ENCODE measurements at places on chromosomes 12 and 14.

DNA sequence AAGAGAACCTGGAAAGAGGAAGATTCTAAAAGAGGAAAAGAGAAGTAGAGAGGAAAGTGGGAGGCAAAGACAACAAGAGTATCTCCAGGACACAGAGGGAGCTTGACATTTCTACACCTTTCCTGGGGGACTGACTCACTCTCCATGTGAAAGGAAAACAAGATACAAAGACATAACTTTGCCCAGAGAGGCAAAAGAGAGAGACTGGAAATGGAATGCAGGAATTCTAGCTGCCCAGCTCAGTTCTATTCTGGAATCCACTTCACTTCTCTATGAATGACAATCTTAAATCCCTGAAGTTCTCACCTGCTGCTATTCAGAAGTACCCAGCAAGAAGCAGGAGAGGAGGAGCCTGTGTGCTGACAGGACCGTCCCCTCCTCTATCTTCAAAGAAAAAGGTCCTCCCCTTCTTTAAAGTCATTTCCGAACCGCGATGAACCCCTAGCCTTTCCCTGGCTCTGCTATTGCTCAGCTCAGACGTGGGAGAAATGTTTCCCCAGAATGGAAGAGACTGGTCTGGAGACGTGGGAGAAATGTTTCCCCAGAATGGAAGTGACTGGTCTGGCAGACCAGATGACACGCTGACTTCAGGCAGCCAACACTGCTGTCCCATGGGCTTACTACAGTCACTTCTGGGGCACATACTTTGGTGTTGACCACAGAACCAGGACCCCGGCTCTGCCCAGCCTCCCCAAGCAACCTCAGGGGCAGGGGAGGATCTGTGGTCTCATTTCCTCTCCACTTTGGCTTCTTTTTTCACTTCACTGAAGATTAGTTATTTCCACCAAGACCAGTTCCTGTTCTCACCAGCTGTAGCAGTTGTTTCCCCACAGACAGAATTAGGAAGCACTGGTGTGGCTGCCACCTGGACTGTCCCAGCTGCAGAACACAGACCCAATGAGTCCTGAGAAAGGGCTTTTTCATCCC lies 8.3 kb downstream of the FMNL3 start:
- peak; percentile 67 for DNase-seq

DNA sequence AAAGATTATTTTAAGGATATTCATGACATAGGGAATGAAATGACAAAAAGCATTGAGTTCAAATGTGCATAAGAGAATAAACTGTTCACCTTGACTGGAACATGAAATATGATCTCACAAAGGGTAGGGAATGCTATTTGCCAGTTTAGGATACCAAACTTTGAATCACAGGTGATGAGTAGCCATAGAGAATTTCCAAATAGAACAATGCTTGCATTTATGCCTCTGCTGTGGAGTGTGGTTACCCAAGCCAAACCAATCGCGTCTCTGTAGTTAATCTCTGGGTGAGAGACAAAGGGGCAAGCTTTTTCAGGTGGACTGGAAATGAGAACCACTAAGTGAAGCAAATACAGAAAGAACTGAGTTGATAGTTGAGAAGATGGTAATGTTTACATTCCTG lies 371.1 kb upstream of the RPL10L start:
- DNase-seq: no peak

GRCh38 chr14:89564286-89564957 lies 147.4 kb upstream of the FOXN3 start:
- peak; percentile 87 for DNase-seq

DNA sequence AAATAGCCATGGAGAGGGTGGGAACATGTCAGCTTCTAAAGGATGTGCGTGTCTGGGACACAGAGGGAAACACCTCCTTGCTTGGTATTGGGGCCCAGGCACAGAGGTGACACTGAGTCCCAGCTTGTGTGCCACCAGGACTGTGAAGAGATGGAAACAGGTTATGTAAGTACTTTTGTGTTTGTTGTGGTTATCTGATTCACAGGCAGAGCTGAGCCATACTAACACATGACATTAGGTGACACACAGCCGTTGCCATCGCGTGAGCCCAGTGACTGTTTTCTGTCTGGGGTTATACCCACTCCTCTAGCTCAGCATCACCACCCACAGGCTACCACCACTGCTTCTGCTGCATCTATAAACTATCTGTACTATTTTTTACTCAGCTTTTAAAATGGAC lies 12.1 kb upstream of the FLVCR2 start:
- no peak for DNase-seq

DNA sequence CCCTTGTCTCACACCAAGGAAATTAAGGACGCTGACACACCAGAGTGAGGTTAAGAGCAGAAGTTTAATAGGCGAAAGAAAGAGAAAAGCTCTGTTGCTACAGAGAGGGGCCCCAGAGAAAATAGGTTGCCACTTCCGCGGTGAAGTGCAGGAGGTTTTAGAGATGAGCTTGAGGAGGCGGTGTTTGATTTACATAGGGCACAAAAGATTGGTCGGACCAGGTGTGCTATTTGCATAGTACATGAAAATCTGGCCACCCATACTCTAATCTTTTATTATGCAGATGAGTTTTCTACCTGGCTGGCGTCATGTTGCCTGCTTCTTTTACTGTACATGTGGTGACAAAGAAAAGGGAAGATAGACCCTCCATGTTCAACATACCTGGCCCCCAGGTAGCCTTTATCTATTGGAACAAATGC lies 23.3 kb upstream of the MYF6 start:
- DNase-seq: no peak

- DNase-seq: no peak
Measured at GRCh38 chr12:89762498-89763170, 54.0 kb upstream of the ATP2B1 start.

DNA sequence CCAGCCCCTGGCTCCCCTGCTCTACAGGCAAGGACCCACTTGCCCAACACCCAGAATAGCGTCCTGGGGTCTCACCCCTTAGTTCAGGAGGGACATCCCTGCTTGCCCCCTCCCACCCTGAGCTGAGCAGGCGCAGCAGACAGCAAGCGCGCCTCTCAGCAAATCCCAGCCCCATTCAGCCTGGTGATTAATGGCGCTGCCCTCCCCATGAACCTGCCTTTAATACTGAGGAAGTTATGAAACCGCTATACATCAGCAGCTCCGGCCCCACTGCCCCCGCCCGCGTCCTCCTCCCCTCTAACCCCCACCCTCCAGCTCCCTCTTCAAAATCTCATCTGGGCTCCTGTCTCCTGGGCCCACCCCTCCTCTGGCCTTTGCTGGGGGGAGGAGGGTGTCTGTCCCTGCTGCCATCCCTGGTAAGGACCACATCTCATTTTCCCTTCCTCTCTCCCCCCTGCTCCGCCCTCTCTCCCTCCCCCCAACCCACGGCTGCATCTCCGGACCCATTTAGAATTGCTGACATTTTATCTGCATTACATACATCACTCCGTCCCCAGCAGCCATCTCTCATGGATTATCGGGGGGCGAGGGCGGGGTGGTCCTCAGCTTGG lies 7.1 kb upstream of the SMUG1 start:
- peak; percentile 91 for DNase-seq

DNA sequence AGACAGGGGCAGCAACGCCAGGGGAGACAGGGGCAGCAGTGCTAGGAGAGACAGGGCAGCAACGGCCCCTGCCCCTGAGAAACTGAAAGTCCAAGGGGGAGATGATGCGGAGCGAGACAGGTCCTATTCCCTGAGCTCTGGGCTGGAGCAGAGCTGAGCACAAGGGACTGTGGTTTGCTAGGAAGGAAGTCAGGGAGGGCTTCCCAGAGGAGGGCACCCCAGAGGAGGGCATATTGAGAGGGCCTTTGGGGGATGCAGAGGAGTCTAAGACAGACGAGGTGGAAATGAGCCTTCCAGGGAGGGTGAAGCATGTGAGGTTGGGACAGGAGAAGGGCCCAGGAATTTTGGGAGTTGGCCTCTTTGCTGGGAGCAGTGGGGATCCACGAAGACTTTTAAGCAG lies 52.1 kb upstream of the BEGAIN start:
- no peak for DNase-seq

- peak; percentile 80 for DNase-seq
Measured at GRCh38 chr14:20610002-20610765, 19.0 kb upstream of the RNASE12 start.

DNA sequence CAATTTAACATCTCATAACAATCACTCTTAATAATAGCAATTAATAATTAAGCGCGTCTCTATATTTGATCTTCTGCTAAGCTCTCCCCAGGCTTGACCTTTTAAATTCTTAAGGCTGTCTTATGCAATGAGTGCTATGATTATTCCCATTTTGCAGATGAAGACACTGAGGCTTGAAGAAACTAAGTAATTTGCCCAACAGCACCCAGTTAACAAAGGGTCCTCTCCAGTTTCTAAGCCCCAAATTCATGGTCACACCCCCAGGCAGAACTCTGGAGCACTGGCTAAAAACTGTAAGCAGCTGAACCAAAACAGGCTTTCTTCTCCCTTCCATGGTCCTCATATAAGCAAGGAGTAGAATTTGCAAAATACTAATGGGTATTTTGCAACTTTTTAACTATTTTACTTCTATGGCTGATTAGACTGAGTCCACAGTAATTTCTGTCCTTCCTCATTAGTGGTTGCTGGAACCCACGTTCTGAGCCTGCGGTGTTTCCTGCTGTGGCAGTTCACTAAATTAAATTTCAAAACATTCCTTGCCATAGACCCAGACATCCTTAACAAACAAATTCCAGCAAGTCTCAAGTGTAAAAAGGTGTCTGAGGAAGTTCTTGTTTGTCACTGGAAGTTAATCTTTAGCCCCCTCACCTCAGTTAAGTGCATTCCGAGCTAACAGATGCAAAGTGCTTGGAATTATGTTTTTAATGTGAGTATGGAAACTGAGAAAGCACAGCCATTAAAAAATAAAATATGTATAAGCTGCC lies 76.5 kb downstream of the TMEM132D start:
- no peak for DNase-seq

DNA sequence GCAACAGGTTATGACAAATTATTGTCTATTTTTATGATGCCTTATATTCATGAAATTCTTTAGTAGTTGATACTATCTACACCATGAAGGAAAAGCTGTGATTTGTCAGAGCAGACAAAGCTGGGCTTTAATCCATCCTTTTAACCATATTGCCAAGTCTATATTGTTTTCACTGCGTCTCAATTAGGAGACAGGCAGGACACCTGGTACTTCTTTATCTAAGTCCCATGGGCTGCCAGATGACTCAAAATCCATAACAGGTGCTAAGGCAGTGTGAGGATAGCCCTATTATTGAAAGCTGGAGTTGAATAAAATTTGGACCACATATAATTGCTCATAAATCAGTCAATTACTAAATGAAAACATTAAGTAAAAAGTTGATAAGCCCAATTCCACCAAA lies 22.6 kb downstream of the INSM2 start:
- DNase-seq: no peak

GRCh38 chr12:58064666-58065065 lies 123.3 kb downstream of the ATP23 start:
- DNase-seq: no peak

GRCh38 chr12:119019166-119019565 lies 37.8 kb downstream of the SRRM4 start:
- DNase-seq: no peak

DNA sequence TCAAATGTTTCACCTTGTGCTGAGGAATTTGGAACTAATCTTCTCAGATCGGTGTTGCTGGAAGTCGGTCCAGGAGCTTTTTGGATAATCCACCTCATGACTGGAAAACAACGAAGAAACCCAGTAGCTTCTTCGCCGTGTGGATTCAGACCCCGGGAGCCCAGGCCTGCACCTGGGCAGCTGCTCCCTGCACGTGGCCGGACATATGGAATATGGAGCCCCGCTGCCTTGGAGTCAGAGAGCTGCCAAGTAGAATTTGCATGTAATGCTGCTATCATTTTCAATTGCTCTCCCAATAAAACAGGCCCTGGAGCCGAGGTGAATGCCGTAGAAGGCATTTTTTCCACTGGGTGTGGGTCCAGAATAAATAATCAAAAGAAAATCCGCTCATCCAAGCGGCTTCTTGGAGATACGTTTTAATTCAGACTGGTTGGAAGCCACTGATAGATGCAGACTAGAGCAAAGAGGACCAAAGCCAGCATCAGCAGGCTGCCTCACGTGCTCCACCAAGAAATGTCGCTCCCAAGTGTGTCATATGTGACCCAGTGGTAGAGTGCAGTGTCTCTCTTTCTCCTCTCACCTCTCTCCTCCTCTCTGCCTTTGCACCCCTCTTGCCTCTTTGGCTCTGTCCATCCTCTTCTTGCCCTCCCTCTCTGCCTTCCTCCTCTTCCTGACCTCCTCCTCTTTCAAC lies 115.3 kb downstream of the ZNF664 start:
- no peak for DNase-seq

DNA sequence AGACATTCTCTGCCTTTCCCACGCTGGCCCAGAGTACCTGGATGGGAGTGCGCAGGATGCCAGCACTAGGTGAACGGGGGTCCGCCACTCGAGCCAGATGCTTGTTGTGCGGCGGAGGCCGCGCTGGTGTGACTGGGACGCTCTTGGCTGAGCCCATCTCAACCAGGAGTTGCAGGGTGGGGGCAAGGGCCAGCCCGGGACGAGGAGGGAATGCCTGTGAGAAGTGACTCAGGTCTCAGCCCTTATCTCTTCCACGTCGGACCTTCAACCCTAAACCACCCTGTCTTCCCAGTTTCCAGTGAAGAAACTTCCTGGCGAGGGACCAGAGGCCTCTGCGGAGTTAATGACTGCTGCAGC lies 312 bp downstream of the CDCA3 start:
- DNase-seq: peak; percentile 41

- DNase-seq: peak; percentile 99
Measured at GRCh38 chr14:69719501-69719951, 47.4 kb upstream of the SRSF5 start.

DNA sequence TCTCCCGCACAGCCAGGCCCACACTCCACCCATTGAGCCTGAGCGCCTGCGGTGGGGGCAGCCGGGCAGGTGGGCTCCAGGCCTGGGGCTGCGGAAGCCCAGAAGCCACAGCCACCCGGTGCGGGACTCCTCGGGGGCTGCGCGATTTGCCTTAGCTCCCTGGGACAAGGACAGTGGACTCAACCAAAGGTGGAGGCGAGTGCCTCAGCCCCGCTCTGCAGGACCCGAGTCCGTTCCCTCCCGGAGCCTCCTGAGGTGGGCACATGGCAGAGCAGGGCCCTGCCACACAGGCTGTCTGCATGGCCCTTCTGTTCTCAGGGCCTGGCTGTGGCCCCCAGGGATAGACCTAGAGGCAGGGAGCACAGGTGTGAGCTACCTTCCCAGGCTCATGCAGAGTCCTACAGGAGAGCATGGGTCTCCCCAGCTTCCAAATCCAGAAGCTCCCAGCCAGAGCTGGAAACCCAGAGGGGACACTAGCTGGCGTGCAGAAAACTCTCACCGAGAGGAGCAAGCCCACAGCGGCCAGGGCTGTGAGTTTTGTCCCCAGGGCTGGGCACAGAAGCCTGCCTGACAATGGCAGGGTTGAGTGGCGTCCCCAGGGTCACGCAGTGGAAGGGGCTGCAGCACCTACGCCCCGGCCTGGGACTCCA lies 22.2 kb upstream of the LRTM2 start:
- no peak for DNase-seq

DNA sequence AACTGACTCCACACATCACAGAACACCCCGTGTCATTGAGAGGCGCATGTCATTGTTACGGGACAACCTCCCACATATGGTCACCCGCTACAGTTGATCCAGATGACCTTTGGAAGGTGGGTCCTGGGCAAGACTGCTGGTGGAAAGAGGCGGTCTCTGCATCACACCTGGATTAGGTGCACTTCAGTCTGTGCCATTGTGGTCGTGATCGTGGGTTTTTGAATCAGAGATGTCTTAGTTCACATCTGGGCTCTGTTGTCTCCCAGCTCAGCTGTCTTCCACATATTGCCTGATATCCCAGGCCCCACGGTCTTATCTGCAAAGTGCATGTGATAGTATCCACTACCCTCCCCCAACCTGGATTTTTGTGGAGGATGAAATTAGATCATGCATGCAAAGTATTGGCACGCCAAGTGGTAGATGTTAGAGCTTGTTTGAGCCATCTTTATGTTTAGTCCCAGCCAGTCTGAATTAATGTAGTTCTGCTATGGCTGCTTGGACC lies 208.7 kb upstream of the FOXN3 start:
- DNase-seq: no peak

Measured in iris pigment epithelial cell (primary cell).